ENCODE measurements at places on chromosomes 2 and 18. TPM values are rescaled to one million over a fixed set of nuclear protein-coding genes. Genes with fewer than 3 reads are reported as not detected.

The REG3G gene
- total RNA-seq = not detected

The SLC4A5 gene
- 3.8 TPM for total RNA-seq

The EGR4 gene
- total RNA-seq = not detected

The SPATA3 gene
- not detected for total RNA-seq

The DNAJC5G gene
- 0.42 TPM for total RNA-seq

The ABCB6 gene
- 25.7 TPM for total RNA-seq

The CYTIP gene
- 3.4 TPM for total RNA-seq

The TUBB8B gene
- not detected for total RNA-seq

The MEP1B gene
- 0.11 TPM for total RNA-seq

The KCNG2 gene
- 0.21 TPM for total RNA-seq

The SKOR2 gene
- not detected for total RNA-seq

The TMEFF2 gene
- 4.7 TPM for total RNA-seq

The TMEM17 gene
- 2.6 TPM for total RNA-seq

The GPBAR1 gene
- 1.6 TPM for total RNA-seq

The EMX1 gene
- total RNA-seq = not detected

The VSNL1 gene
- total RNA-seq = 1.7 TPM

The ERFE gene
- 0.79 TPM for total RNA-seq

The PIEZO2 gene
- 78.1 TPM for total RNA-seq

The FHL2 gene
- 48.4 TPM for total RNA-seq

The BOLL gene
- total RNA-seq = 0.11 TPM

The ZNF385B gene
- 2.5 TPM for total RNA-seq

The ANKRD62 gene
- total RNA-seq = 0.11 TPM

The UXS1 gene
- 47.2 TPM for total RNA-seq

The NOL4 gene
- total RNA-seq = 1.3 TPM

The CPS1 gene
- total RNA-seq = 1.3 TPM

The PCARE gene
- 0.16 TPM for total RNA-seq

The ALKAL2 gene
- 6.7 TPM for total RNA-seq

The RAB17 gene
- 1.7 TPM for total RNA-seq

The SDC1 gene
- 87.1 TPM for total RNA-seq

The GAREM1 gene
- total RNA-seq = 15.9 TPM

The TWIST2 gene
- 20.5 TPM for total RNA-seq

The PROKR1 gene
- total RNA-seq = 0.69 TPM

The SPDYA gene
- 7.1 TPM for total RNA-seq

The FBXO15 gene
- total RNA-seq = 1.1 TPM

The NAPG gene
- 80.3 TPM for total RNA-seq

The ANKRD29 gene
- total RNA-seq = 11.7 TPM

The CCDC178 gene
- 3.1 TPM for total RNA-seq

The CHRNG gene
- total RNA-seq = 3.5 TPM

The PRSS56 gene
- total RNA-seq = not detected

The MRPL33 gene
- 102 TPM for total RNA-seq

The CACNB4 gene
- total RNA-seq = 33.9 TPM

The TANC1 gene
- total RNA-seq = 47.5 TPM

The CHRNA1 gene
- 6.3 TPM for total RNA-seq

The HSPD1 gene
- total RNA-seq = 143 TPM

The CXCR4 gene
- total RNA-seq = 20.8 TPM

The TUBB6 gene
- total RNA-seq = 441 TPM

The DSG1 gene
- total RNA-seq = 0.21 TPM

The ZNF396 gene
- total RNA-seq = 4.0 TPM

The SAG gene
- total RNA-seq = not detected

The IGFBP5 gene
- 159 TPM for total RNA-seq

The TXNDC2 gene
- not detected for total RNA-seq

The POTEI gene
- 0.05 TPM for total RNA-seq
